ENCODE measurements at places on chromosomes 7 and 10. TPM values are rescaled to one million over a fixed set of nuclear protein-coding genes. Genes with fewer than 3 reads are reported as not detected.

GRCh38 chr7:147878912-147879661, 711.5 kb upstream of the C7orf33 start:
- H3K27me3 ChIP-seq: no peaks in the 10 kb centered on the region
- H3K4me3 ChIP-seq: no peak overlapping the region
- H3K4me1 ChIP-seq: no peaks in the 10 kb centered on the region
- H3K36me3 ChIP-seq: no peaks in the 10 kb centered on the region

DNA sequence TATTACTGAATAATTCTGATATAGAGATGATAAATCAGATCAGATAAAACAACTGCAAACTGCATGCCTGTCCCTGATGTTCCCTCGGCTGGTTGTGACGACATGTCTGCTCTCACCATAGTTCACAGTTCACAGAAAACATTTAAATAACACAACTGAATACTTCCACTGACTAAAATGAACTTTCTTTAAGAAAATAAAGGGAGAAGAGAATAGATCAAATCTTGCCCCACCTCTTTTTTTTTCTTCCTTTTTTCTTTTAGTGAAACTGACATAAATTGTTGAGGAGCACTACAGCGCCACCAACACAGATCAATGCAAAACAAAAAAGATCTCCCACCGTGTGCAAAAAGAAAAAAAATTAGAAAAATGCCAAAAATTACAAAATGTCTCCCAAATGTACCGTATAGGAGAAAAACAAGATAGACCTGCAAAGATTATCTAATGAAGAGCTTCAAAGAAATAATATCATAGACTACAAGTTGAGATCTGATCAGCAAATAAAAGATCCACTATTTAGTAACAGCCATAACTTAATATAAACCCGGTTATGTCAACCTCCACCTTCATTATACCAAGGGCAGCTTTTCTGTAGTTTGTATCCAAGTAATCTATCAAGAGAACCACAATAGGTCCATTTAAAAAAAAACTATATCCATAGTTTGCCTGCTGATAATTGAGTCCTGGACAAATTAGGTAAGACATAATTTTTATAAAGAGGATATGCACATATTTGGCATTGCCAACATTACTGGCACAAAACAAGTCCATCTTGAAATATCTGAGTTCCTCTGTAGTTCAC, 30.7 kb upstream of the EPC1 start:
- DNase-seq: peak; percentile 68
- H3K4me3 ChIP-seq: peak overlapping the region; percentile 46
- H3K27ac ChIP-seq: peak overlapping the region; percentile 35
- H3K36me3 ChIP-seq: no peaks in the 10 kb centered on the region
- H3K4me1 ChIP-seq: no peaks in the 10 kb centered on the region

GRCh38 chr10:50579491-50580261, 44.1 kb downstream of the SGMS1 start:
- no peak overlapping the region for H3K4me3 ChIP-seq
- no peaks in the 10 kb centered on the region for H3K27me3 ChIP-seq
- peaks cover 31% of the 10 kb centered on the region for H3K4me1 ChIP-seq
- DNase-seq: no peak
- no peaks in the 10 kb centered on the region for H3K36me3 ChIP-seq

- H3K36me3 ChIP-seq: no peaks in the 10 kb centered on the region
- H3K4me3 ChIP-seq: no peak overlapping the region
- no peak overlapping the region for H3K27ac ChIP-seq
- DNase-seq: no peak
Measured at GRCh38 chr10:77560471-77560870, 77.1 kb downstream of the KCNMA1 start.

DNA sequence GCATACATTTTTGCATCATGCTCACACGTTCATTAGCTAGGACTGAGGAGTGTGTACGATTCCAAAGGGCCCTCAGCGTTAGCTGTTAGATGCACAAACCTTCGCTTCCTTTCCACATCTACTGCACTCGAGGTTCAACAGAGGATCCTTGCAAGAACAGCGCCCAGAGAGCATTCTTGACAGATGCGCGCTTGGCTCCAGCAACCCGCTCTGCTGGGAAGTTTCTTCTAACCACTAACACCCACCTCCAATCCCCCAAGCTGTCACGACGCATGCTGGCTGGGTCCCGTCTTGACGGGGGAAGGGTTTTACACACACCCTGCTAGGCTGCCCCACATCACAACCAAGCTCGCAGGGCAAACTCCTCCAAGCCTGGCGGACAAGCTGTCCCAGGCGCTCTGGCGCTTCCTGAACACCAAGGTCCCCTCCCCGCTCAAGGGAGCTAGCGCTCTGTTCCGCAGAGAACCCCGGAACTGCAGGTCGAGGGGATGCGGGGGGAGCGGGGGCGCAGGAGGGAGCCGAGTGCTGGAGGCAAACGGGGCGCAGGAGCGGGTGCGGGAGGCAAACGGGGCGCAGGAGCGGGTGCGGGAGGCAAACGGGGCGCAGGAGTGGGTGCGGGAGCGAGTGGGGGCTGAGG, 653 bp upstream of the ADRB1 start:
- H3K4me3 ChIP-seq: peak overlapping the region; percentile 57
- H3K27ac ChIP-seq: no peak overlapping the region

DNA sequence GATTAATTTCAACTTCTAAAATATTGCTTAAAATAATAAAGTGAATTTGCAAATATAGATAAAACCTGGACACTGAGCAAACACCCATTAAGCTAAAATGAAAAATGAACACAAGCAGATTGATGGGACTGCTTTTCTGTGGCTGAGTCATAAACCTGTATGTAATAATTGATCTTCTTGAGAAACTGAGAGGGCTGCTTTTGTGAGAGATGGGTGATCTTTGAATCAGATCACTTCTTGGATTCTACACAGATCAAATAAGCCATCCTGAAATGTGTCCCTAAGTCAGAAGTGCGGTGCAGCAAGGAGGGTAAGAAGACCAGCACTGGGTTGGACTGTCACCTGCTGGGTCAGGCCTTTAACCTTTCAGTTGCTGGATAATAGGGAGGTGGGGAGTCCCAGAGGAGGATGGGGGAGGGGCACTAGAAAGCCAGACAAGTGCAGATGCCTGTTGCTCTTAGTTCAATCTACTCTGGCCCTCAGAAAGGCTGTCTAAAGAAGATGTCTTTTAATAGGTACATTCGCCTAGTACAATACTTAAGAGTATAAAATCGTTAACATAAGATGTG, 178.2 kb upstream of the NAMPT start:
- H3K27ac ChIP-seq: no peak overlapping the region
- H3K36me3 ChIP-seq: no peaks in the 10 kb centered on the region
- H3K4me3 ChIP-seq: no peak overlapping the region
- H3K4me1 ChIP-seq: no peaks in the 10 kb centered on the region
- no peak for DNase-seq

DNA sequence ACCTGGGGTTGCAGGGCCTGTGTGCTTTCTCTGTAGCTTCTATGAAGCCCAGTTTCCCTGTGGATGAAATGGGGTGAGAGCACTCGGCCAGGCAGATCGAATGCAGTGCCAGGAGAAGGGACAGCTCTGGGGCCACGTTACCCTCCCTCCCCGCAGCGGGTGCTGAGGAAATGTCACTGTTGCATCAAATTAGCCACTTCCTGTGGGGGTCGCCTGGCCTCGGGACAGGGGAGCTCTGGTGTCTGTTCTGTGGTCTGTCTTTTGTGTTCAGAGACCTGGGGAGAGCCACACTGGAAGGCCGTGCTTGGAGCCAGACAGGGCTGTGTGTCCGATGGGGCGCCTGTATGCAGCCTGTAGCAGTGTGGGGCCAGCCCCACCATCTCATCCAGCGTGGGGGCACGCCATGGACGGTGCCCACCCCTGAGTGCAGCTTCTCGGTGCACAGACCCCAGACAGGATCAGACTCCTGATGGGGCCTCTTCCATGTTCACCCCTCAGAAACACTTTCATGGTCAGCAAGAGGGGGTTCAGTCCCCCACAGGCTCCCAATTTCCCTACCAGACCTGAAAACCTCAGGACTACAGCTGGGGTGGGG, 13.6 kb downstream of the TTYH3 start:
- no peaks in the 10 kb centered on the region for H3K27me3 ChIP-seq
- H3K27ac ChIP-seq: peak overlapping the region; percentile 29
- no peak for DNase-seq
- peaks cover 40% of the 10 kb centered on the region for H3K36me3 ChIP-seq
- peaks cover 36% of the 10 kb centered on the region for H3K4me1 ChIP-seq
- no peak overlapping the region for H3K4me3 ChIP-seq

MMD2 gene
- not detected for total RNA-seq

HOXA4 gene
- not detected for total RNA-seq

GIMAP7 gene
- total RNA-seq: not detected

OR2A7 gene
- not detected for total RNA-seq

PARD3 gene
- 54.0 TPM for total RNA-seq
